ENCODE measurements at places on chromosomes 4 and X.
A peak's percentile ranks its signal among the peaks of the same experiment; 100 is the strongest.

DNA sequence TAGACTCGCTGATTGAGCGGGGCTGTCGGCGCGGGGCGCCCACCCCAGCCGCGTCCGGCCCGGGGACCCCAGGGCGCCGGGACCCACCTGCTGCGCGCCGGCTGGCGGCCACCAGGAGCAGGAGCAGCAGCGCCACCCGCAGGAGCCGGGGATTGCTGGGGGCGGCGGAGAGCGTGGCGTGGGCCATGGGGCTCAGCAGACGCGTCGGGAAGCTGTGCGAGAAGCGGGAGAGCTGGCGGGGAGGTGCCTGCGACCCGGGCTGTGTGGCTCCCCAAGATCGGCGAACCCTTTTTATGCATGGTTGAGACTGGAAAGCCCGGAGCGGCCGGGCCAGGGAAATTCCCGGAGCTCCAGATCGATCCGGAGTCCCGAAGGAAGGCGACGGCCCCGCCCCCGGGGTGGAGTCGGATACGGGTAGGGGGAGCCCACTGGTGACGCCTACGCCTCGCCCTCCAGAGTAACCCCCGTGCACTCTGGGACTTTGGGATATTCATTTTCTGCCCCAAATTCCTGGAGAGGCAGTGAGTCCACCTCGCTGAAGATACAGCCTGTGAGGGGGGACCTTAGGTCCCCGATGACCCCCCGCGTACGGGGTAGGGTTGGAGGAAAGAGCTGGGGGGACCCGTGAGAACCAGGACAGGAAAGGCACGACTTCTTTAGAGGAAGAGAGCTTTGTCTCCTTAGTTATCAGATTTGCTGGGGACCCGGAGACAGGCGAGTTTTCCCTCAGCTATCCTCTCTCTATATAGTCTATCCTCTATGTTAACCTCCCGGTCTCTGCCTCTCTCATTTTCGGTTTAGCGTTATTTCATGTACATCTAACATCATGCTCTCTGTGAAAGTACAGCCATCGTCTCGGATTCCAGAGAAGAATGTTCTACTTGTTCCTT is at the start of gene CXCL3:
CXCL3 (minus strand) TSS at position 265 of the 890 bp plus-strand sequence; CDS start at position 187, 78 bp downstream.
- DNase-seq, result peak; percentile 57

DNA sequence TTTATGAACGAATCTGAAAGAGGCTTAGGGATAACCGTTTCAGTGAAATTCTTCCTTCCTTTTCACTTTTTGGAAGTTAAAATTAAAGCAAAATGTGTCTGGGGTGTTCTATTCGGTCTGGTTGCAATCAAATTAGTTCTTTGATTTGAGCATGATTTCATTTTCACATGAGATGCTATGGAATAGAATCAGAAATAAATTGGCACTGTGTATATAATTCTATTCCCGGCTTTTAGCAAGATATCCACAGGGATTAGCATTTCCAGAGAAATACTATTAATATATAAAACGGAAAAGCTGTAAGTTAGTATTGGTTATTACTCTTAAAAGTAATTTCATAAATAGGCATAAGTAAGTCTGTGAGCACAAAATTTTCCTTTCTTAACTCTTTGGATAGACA is 1676.8 kb upstream of the PCDH7 start:
- no peak for DNase-seq

DNA sequence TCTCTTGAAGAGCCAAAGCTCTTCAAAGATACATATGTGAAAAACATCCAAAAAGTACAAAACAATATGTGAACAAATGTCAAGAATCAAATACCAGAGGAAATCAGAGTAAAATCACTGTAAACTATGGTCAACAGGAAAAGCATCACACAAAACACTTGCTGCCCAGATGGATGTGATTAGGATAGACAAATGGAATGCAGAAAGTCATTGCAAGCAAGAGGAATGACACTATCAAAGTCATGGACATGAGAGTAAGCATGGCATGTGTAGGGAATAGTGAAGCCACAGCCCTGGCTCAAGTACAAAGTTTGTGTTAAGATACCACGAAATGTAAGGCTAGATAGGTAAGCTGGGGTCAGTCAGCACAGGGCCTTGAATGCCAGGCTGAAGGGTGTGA is 37.7 kb downstream of the CLDN2 start:
- DNase-seq, result no peak

DNA sequence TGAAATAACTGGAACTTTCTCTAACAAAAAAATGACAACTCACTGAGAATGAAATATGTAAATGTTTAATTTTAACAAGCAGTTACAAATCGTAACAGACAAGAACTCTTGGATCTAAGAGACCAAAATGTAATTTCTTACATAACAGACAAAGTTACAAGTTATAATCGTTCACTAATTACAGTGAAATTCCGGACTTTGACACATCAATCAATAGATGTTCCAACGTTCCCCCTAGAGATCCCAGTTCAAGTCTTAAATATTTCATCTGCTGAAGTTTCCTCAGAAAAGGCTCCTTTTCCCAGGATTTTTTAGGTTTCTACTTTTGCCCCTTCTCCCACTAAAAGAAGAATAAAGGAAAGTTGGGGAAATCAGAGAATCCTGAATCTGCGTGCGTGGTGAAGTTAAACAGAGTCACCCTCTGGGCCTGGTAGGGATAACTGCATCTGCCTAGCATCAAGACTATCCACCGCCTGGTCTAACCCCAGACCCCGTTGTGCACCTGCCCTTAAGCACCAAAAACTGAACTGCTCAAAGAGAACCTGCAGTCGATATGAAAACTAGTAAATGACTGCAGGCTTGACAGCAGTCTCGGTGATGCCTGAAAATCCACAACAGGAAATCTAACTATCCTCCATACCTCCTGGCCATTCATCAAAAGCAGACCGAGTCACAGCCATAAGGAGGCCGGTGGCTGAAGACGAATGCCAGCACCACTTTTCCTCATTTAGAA is 2.3 kb downstream of the IRF2 start:
- DNase-seq, result peak; percentile 42

GRCh38 chr4:46441136-46441859 is 51.4 kb upstream of the GABRA2 start:
- no peak for DNase-seq
